Stimulated activated CD4-positive, alpha-beta T cell treated with anti-CD3 and anti-CD28 coated beads, Interleukin-4, amount 100 ng/mL, for 1 hour (primary cell): ENCODE measurements at places on chromosomes 2 and 18.

- no peak for DNase-seq
Observed at GRCh38 chr2:202494300-202495229, 118.4 kb downstream of the BMPR2 start.

DNA sequence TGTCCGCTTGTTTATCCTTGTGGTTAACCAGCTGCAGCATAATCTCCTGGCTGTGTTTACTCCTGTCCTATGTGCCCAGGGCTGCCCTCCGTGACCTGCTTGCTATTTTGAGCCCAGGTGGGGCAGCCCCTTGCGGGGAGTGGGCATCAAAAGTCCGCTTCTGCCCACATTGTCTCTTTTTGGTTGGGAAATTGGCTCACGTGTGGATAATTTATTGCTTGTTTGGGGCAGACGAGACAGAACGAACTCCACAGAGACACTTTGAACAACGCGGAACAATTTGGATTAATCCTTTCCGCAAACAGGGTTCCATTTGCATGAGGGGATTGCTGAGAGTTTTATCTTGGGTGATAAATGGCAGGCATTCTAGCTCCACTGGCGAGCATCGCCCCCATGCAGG is 8.1 kb upstream of the CXCR4 start:
- DNase-seq: no peak

GRCh38 chr2:58407487-58407886 is 166.4 kb upstream of the FANCL start:
- DNase-seq: no peak

GRCh38 chr18:23121133-23121532 is 14.2 kb upstream of the CABLES1 start:
- DNase-seq: no peak

GRCh38 chr2:127575185-127575765 is 39.8 kb downstream of the MYO7B start:
- no peak for DNase-seq
